ENCODE measurements at places on chromosomes 7 and 10.

- no peak for DNase-seq
These were observed 260.2 kb downstream of the SDHAF3 start for GRCh38 chr7:97377713-97378112.

GRCh38 chr10:100740476-100741377, 4.7 kb upstream of the PAX2 start:
- DNase-seq = no peak

- no peak for DNase-seq
These were observed 191.5 kb downstream of the WDR37 start for GRCh38 chr10:1247598-1248261.

GRCh38 chr10:37478381-37478780, 353.0 kb downstream of the ANKRD30A start:
- DNase-seq = no peak

GRCh38 chr7:114886241-114886640, 35.7 kb upstream of the MDFIC start:
- DNase-seq = no peak

GRCh38 chr7:158519633-158520174, 67.9 kb downstream of the PTPRN2 start:
- no peak for DNase-seq

- no peak for DNase-seq
These were observed 66.1 kb downstream of the SAMD9 start for GRCh38 chr7:93051660-93052059.

DNA sequence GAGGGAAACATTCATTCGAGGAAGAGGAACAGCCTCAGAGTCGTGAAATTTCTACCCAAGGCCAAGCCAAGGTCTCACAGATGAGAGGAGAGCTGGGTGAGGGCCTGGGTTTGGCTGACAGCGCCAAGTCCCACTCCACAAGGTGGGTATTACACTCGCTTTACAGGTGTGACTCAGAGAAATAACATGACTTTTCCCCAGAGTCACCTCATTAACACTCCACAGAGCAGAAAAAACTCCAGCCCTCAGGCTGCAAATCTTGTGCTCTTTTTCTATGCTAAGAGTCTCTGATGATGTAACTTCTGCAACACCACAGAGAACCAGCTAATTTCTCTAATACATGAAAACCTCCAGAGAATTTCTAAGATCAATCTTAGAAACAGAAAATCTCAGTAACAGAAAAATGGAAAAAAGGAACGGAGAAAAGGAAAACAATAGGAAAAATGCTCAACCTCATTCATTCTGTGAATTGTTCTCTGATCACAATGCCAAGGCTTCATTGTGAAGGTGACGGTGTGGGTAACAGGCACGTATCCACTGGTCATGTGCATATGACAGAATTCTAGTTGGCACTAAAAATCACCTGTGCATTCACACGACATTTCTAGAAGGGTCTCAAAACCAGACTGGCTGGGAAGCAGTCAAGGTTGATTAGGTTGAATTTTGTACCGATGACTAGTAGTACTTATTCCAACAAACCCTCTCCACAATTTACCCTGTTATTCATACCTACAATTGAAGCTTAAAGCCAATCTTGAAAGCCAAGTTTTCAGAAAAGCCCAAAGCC, 20.3 kb downstream of the YWHAG start:
- DNase-seq = no peak

GRCh38 chr10:14397066-14397465, 66.3 kb upstream of the FRMD4A start:
- DNase-seq = no peak

GRCh38 chr10:72334196-72334824, 20.4 kb downstream of the DNAJB12 start:
- DNase-seq = peak; percentile 52

DNA sequence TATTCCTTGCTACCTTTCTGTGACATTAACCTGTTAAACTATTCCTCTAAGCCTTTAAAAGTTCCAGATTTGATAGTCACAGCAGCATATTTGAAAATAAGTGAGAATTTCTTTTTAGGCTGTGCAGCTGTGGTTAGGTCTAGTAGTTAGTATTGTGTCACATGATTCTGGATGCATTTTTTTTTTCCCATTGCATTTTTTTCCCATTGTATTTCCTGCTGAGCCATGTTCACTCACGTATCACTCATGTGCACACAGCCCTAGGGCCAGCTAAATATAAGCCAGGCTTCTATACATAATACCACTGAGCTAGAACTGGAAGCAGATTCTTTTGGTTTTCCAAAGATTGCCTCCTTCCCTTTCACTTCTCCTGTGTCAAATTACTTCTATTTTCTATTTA, 37.4 kb downstream of the DNAJC9 start:
- DNase-seq = no peak

DNA sequence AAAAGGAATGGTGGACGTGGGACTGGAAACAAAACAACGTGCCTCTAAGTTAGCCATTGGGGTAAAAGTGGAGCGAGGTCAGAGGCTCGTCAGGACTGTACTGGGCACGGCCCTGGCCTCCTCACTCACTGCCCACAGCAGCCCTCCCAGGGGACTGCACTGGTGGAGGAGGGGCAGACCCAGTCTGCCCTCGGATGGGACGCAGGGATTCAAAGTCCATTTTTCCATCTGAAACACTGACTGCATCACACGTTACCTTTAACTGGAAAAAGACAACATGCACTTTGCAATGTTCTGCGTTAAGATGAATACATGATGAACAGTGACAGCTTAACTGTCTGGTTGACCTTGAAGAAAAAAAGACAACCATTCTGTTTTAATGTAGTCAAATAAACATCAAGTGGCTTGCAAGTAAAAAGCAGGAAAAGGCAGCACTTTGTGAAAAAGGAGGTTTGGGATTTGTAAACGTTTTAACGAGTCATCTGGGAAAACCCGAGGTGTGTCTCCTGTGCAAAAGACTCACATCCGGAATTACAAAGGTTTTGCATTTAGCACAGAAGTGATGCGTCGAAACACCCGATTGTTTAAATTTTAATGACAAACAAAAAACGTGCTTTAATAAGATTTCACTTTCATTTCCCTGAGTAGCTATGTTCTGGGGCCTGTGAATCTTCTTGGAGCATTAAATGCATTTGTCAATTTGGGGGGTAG, 18.8 kb downstream of the KLF6 start:
- no peak for DNase-seq

DNA sequence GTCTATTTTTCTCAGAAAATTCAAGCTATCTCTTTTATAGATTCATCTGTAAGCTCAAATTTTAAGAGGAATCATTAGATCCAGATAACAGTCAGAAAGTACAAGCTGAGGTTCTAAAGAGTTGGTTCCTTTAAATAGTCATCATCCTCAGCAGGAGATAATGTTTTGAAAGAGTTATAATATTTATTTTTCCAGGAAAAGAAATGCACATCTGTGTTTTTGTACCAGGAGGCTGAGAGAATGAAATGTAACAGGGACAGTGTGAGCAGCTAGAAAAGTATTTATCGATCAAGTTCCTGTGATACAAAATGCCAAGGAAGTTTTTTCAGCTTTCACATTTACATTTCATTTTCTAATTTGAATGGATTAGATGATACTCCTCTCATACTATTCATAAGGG, 120.2 kb upstream of the LRRTM3 start:
- DNase-seq = no peak

DNA sequence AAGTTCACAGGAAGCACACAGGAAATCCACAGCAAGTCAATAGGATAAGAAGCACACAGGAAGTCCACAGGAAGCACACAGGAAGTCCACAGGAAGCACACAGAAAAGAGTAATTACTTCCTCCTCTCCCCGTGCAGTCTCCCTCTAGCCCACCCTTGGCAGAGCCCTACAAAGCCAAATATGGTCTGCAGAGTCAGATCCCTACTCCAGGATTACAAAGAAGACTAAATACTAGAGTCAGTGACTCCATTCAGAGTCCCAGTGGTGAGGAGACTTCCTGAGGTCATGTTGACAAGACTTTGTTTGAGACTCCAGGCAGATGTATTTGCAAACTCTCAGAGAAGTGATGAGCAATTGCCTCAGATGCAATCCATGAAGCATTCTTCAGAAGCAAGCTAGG, 398.6 kb upstream of the AUTS2 start:
- no peak for DNase-seq

GRCh38 chr7:76424413-76425111, at the start of gene ZP3:
Gene ZP3 (plus strand): TSS chr7:76424950. CDS start chr7:76424965, 15 bp downstream.
- peak; percentile 21 for DNase-seq

- DNase-seq = no peak
These were observed 147.4 kb upstream of the PRSS58 start for GRCh38 chr7:142405122-142405765.

GRCh38 chr7:97313900-97314299, 196.4 kb downstream of the SDHAF3 start:
- no peak for DNase-seq

DNA sequence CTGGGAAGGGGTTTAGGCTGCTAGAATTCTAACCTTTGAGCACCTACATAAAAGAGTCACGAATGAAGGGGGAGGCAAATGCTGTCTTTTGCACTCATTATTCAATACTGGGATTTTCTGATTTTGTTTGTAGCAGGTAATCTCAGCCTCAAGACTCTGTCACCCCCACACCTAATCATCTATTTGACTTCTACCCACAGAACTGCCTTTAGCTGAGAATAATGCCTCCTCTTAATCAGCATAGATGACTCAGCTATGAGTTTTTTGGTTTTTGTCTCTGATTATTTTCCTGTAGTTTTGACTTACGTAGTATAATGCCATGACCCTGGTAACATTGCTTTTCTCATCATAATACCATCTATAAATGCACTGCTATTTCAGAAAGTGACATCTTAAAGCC, 42.7 kb upstream of the CACNB2 start:
- no peak for DNase-seq

- DNase-seq = no peak
These were observed 1.6 kb downstream of the PSAP start for GRCh38 chr10:71849461-71849908.

DNA sequence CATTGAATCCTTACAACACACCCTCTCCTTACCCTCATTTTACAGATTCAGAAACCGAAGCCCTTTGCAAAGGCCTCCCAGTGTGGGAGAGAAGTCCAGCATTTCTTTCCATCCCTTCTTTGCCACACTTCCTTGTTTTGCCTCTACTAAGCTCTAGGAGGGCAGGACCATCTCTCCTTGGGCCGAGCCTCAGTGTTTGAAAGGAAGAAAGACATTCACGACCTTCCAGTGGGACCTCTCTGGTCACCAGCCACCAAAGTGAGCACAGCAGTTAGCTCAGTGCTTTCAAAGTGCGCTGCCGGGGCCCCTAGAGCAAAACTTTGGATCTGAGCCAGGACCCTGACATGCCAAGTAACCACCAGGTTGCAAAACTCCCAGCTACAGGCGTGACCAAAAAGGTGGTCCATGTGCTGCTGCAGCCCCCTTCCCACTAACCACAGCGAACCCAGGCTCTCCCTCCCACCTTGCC, 12.4 kb downstream of the CTBP2 start:
- no peak for DNase-seq

- DNase-seq = peak; percentile 32
These were observed 76.0 kb downstream of the ATXN7L1 start for GRCh38 chr7:105800442-105800841.

DNA sequence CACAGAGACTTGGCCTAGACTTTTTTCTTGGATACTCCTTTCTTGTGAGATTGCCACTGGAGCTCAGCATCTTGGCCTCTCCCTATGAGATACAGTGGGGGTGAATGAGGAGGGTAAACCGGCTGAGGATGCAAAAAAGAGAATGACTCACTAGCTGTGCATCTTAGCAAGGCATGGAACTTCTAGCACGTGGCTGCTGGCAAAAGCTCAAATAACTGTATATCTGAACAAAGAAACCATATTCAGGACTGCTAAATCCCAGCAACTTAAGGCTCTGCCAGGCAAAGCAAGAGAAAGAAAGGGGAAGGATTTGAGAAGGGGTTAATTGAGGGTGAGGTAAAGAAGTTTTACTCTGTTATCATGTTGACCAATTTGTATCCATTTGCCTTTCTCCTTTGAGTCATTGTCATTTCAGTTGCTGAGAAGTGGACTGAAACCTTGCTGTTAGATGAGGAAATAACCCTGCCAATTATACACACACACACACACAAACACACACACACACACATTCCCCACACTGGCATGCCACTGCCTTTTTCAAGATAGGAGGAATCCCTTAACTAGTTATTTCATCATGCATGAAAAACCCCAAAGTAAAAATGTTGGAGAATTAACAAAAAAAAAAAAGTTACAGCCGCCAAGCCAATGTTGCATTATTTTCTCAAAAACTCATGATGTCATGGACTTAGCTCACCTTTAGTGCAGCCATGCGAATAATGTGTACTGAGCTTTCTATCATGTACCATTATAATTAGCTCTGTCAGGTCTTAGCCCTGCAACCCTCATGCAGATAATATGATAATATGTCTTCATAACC, 997.3 kb downstream of the LRMDA start:
- DNase-seq = no peak

GRCh38 chr10:97543025-97543546, 29.5 kb upstream of the ANKRD2 start:
- peak; percentile 36 for DNase-seq

GRCh38 chr7:108697254-108697653, 127.6 kb downstream of the DNAJB9 start:
- DNase-seq = no peak

DNA sequence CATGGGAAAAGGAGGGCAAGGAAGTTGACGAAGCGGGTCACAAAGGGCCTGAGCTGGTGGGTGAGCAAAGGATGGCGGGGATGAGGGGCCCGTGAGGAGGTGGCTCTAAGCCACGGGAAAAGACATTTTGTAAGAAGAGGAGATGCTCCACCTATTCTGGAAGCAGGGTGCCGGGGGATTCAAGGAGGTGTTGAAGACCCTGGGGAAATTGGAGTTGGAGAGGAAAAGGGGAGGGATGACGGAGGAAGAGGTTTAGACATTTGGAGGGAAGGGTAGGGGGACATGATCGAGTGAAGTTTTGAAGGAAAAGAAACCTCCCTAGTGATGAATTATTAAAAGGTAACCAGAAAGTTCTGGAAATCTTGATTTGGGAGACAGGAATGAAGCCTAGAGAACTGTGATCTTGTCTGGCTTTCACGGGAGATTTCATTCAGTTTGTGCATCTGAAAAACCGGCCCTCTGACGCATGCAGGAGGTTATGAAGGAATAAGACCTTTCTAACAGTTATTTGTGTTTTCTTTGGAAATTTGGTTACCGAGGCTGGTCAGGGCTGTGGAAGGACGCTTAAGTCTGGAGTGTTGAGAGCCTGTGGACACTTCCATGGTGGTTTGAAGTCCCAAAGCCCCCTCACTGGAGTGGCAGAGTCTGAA, 1.4 kb downstream of the SMO start:
- no peak for DNase-seq

Data from activated naive CD4-positive, alpha-beta T cell treated with anti-CD3 and anti-CD28 coated beads, Interleukin-2, amount 10 ng/mL, durations not matched to agents 7 days and 5 days (primary cell).